ENCODE measurements at places on chromosomes 3 and 15.

- DNase-seq, result no peak
Measured at GRCh38 chr3:196270499-196270898, 17.0 kb downstream of the PCYT1A start.

- no peak for DNase-seq
Measured at GRCh38 chr3:106176734-106177133, 307.9 kb upstream of the CBLB start.

GRCh38 chr3:21464746-21465145 lies 286.3 kb downstream of the ZNF385D start:
- DNase-seq, result no peak

GRCh38 chr15:68151277-68151676 lies 53.9 kb downstream of the CALML4 start:
- no peak for DNase-seq

DNA sequence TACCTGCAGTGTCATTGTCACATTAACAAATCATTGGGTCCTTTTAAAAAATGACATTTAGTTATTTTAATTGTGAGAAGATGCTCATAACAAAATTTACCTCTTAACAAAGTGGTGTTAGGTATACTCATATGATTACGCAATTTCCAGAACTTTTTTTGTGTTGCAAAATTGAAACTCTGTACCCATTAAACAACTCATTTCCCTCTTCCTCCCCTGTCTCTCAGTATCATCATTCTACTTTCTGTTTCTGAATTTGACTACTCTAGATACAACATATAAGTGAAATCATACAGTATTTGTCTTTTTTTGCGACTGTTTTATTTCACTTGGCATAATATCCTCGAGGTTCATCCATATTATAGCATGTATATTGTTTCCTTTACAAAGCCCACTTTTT lies 58.7 kb upstream of the CHST2 start:
- DNase-seq, result no peak

DNA sequence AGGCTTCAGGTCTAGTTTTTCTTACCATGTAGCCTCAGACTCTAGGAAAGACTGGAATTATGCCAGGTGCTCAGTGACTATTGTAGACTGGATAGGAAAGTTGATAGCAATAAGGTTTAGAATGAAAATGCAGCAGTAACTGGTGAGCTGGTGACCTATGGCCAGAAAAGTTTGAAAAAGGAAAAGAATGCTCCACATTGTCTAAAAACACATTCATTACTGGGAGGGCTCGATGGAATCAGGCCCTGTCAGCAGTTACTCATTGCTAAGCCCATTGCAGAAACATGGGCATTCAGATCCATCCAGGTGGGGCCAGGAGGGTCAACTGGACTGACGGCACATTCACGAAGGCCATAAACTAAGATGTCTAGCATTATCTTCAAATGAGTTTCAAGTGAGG lies 8.7 kb upstream of the MBNL1 start:
- no peak for DNase-seq

- no peak for DNase-seq
Measured at GRCh38 chr15:40338041-40338657, 2.6 kb downstream of the CCDC9B start.

DNA sequence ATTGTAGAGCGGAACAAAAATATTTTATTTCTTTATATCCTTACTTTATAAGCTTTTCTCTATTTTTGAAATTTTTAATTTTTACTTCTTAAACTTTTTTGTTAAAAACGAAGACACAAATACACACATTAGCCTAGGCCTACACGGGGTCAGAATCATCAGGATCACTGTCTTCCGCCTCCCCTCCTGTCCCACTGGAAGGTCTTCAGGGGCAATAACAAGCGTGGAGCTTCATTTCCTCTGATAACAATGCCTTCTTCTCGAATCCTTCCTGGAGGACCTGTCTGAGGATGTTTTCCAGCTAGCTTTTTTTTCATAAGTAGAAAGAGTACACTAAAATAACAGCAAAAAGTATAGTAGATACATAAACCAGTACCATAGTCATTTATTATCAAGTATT lies 77.7 kb upstream of the DGKG start:
- DNase-seq, result no peak

- DNase-seq, result no peak
Measured at GRCh38 chr3:61632568-61633175, 71.3 kb downstream of the PTPRG start.
